ENCODE measurements at places on chromosomes 1 and 21.

DNA sequence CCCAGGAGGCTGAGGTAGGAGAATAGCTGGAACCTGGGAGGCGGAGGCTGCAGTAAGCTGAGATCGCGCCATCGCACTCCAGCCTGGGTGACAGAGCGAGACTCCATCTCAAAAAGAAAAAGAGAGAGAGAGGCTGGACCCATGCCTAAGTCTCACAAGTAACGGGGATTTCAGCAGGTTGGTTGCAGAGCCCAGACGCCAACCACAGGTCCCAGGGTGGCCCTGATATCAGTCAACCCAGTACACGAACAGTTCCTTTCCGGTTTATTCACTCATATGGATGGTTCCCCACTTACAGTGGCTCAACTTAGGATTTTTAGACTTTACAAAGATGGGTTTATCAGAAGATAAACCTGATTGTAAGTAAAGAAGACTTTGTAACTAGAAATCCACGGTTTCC is 40.9 kb downstream of the CLSTN1 start:
- no peak for DNase-seq

- DNase-seq = no peak
These were observed 11.8 kb downstream of the MT1HL1 start for GRCh38 chr1:236992449-236992848.

DNA sequence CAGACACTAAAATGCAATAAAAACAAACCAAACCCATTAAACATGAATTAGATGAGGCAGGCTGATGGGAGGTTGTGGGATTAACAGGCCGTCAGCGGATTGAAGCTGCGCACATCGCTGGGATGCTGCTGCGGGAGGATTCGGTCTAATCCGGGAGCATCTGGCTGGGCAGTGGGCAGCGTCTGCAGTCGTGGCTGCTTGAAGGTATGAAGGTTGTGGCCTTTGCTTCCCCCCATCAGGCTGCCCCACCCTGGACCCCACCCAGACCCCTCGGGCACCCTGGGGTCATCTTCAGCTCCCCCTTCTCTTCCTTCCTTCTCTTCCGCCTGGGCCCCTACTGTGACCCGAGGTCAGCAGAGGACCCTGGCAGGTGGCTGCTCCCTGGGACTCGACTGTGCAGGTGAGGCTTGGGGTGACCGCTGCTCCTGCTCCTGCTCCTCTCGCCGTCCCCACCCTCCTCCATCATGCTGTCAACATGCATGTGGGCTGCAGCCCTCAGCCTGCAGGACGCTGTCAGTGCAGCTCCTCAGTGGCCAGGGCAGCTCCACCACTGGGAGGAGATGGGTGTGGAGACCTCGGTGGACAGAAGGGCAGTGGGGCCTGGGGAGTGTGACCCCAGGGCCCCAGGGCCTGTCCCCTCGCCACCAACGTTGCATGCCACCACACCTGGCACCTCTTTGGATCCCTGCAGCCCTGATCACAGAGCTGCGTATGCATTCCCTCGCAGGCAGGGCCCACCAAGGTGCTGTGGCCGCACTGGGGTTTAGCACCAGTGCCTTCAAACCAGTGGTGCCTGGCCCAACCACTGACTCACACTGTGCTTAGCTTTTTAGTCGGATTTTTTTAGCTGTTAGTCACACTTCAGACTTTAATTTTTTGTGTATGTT is 112.2 kb upstream of the COL6A1 start:
- DNase-seq = no peak

- DNase-seq = no peak
These were observed 229.0 kb downstream of the SRGAP2C start for GRCh38 chr1:121413821-121414220.

- no peak for DNase-seq
These were observed 16.5 kb downstream of the TRIT1 start for GRCh38 chr1:39866767-39867166.

GRCh38 chr1:7608628-7609305 is 162.3 kb upstream of the VAMP3 start:
- DNase-seq = peak; percentile 61

GRCh38 chr1:117371441-117372151 is 4.3 kb downstream of the MAN1A2 start:
- DNase-seq = no peak

DNA sequence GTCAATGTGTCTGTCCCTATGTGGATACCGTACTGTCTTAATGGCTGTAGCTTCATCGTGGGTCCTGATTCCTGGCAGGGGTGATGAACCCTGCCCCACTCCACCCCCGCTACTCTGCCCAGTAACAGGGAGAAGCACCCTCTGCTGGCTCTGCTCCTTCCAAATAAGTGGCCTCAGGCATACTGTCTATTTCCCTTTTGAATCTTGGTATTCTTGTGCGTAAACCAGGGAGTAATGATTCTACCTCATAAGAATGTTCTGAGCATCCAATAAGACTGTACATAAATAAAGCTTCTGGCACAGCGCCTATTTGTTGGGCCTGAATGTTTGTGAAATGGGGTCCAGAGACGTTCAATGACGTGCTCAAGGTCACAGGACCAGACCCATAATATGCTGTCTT is 35.2 kb upstream of the CTPS1 start:
- no peak for DNase-seq
